Cerebellar nuclear complex (tissue), 1 donor: ENCODE measurements at places on chromosomes 1 and 21.

- DNase-seq: no peak
Observed at GRCh38 chr1:234509457-234510328, 30.7 kb upstream of the TARBP1 start.

- DNase-seq: no peak
Observed at GRCh38 chr1:211932231-211932932, 101.8 kb upstream of the LPGAT1 start.

- no peak for DNase-seq
Observed at GRCh38 chr1:62294261-62294660, 25.0 kb downstream of the KANK4 start.

DNA sequence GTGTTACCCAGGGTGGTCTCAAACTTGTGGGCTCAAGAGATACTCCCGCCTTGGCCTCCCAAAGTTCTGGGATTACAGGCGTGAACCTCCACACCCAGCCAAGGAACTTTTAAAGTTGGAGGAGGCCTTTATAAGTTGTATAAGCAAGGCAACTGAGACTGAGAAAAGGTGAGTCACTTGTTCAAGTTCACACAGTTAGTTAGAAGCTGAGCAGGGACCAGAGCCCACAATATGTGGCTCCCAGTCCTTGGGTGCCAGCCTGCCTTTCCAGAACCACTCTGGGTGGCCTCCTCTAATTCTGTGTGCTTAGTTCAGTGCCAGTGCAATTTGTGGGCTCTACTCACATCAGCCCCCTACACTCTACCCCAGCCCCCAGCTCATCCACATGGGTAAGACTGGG is 3.7 kb downstream of the RAB25 start:
- no peak for DNase-seq

DNA sequence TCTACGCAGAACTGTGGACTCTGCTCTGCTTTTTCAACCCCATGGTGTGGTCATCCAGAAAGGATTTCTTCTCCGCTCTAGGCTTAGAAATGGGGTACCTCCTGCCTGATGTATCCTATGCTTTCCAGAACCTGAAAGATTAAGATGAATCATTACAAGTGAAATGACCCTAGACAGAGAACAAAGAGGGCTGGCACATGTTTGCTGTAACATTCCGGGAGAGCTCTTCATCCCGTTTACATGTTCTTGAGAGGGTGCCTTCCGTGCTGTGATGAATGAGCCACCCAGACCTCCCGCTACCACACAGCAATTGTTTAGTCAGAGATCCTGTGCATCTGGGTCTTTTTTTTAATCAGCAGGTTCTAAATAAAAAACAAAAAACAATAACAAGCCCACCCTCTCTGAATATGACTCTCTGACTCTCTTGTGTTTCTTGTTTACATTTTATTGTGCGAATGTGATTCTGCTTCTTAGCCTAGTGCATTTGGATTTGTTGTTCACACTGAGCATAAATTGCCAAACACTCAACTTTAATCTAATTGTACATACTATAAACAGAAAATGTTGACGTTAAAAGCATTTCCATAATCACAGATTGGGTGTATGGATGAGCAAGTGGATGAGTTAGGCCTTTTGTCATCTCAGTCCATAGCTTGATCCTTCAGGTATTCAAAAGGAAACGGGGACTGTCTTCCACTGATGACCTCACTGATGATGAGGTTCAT is 87.1 kb downstream of the GPR88 start:
- no peak for DNase-seq

DNA sequence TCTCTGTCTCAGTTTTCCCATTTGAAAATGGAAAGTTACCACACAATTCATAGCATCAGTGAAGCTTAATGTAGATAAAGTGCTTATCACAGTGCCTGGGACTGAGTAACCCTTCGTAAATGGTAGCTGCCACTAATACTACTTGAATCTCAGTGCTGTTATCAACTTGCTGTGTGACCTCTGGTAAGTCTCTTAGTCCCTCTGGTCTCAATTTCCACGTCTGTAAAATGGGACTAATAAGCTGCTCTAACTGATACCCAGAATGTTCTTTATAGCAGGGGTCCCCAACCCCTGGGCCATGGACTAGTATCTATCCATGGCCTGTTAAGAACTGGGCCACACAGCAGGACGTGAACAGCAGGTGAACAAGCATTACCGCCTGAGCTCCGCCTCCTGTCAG is 7.7 kb downstream of the SERINC2 start:
- no peak for DNase-seq

GRCh38 chr1:19272064-19272463 is 16.5 kb downstream of the AKR7A3 start:
- DNase-seq: no peak

DNA sequence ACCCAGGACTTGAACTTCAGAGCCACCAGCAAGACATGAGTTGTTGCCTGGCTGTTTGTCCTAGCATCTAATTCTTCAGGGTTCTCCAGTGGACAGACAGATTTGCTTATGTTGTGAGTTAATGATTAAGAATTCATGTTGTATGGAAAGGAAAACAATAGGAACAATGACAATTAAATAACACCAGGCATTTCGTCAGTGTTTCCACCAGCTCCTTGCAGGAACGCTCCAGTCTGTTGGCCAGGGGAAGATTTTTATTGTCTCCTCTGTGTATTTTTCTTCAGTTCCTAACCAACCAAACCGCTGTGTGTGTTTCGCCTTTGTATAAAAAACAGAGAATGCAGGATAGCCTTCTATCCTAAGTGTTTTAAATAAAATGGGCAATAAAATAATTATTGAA is 64.4 kb upstream of the PTGFR start:
- no peak for DNase-seq

GRCh38 chr1:25861316-25862286 is 2.3 kb upstream of the AUNIP start:
- no peak for DNase-seq

DNA sequence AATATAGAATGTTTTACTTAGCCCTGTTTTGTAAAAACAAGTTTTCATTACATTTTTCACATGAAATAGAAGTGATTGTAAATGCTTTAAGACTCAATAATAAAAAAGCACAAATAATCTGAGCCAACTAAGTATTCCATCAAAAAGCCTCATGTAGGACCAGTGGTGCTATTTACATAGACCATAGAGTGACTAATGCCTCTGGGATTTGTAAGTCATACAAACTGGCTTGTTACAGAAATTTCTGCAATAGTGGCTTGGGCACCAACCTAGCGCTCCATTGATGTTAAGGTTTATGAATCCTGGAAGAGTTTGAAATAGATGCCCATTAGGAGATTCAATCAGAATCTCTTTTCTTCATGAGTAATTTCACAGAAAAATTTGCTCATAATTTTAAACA is 31.9 kb downstream of the ZMYM1 start:
- DNase-seq: no peak

DNA sequence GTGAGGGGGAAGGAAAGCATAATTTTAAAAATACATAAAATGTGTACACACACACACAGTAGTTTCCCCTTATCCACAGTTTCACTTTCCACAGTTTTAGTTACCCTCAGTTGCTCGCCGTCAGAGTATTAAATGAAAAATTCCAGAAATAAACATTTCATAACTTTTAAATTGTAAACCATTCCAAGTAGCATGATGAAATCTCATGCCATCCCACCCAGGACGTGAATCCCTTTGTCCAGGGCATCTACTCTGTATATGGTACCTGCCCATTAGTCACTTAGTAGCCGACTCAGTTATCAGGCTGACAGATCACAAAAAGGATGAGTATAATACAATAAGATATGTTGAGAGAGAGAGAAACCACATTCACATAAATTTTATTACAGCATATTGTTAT is 36.2 kb downstream of the EPS15 start:
- no peak for DNase-seq

- DNase-seq: no peak
Observed at GRCh38 chr1:39761557-39762260, 9.4 kb downstream of the OXCT2 start.

DNA sequence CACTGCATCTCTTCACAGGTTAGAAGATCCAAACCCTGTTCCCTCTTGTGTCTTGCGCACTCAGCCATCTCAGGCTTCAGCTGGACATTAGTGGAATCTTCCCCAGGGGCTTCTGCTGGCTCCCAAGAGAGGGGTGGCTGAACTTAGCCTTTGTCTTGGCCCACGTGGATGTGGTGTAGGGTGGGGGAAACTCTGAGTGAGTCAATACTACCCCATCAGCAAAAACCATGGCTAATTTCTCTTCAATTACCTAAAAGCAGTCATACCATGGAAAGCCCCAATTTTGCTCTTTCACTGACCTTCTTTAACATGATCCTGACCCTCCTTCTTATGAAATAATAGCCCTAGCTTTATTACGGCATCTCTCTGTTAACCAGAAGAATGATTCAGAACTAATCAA is 72.5 kb upstream of the RAB3GAP2 start:
- no peak for DNase-seq

DNA sequence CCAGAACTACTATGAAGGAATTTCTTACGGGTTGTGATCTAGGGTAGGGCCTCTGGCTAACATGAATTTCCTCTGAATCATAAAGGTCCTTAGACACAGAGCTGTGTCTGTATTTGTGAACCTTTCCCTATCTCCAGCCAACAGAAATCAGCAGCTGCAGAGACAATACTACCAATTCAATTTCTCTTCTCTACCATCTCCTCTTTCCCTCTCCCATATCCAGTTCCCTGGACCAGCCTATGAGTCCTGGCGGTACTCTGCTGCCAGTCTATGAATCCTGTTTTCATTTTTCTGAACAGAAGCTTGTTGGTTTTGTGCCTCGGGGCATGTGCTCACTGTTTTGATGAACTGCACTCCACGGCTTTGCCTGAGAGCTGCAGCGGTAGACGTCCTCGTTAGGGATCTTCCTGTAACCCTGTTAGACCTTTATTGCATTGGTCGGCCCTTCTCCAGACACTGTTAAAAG is 458.0 kb upstream of the VAMP3 start:
- no peak for DNase-seq

DNA sequence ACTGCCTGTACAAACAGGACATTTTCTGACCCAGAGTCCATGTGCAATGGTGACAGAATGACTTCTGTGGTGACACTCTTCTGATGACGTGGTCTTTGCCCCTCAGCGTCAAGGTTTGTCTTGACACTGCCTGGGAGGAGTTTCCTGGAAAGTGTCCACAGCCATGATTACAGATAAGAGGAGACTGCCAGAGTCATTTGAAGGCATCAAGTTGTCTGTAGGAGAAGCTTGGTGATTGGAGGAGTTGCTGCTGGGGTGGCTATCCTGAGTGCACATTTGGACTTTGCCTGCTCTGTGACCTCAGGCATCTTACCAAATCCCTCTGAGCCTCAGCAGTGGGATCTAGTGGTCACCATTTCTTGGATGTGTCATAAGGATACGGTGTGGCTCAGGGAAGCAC is 17.7 kb downstream of the TCHHL1 start:
- DNase-seq: no peak

DNA sequence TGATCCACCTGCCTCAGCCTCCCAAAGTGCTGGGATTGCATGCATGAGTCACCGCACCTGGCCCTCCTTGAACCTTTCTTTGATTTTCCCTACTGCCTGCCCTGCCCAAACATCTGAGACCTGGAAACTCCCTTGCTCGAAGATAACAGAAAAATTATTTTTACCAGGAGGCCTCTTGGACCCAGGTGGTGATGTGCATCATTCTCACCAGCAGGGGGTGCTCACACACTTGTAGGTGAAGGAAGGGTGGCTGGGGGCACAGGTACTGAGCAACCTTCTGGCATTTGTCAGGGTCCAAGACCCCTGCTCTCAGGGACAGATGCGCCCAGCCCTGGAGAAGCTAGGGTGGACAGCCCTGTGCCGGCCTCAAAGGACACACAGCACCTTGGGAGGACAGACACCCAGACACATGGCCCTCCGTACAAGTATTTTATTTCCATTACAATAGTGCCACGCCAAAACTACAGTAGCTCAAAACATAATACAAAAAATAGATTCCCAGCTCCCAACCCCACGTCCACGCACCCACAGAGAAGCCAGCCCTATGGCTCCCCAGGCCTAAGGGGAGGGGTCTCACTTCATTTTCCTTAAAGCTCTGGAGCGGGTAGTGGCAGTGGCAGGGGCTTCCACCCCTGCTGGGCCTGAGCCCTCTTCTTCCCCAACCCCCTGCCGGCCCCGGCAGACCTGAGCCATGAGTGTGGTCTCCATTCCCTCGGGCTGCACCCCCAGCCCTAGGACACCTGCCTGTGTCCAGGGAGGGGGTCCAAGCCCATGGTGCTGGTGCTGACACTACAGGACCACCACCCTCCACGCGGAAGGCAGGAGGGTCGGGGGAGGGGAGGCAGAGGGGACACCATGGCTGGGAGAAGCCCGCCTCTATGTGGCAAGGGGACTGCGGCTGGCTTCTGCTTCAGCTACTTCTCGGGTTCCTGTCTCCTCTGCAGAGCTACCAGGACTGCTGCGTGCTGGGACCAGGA is 40.4 kb upstream of the EIF4G3 start:
- no peak for DNase-seq
